ENCODE measurements at places on chromosomes 2 and 18.

- no peak for DNase-seq
These were observed 186.1 kb downstream of the CTIF start for GRCh38 chr18:48724939-48725338.

GRCh38 chr2:168158586-168158985, 88.8 kb downstream of the STK39 start:
- no peak for DNase-seq

GRCh38 chr2:17171446-17172049, 346.7 kb downstream of the RAD51AP2 start:
- no peak for DNase-seq

- no peak for DNase-seq
These were observed 282.7 kb downstream of the DCDC2C start for GRCh38 chr2:3986063-3986462.

- DNase-seq, result no peak
These were observed 57.4 kb upstream of the GLI2 start for GRCh38 chr2:120678251-120678650.

DNA sequence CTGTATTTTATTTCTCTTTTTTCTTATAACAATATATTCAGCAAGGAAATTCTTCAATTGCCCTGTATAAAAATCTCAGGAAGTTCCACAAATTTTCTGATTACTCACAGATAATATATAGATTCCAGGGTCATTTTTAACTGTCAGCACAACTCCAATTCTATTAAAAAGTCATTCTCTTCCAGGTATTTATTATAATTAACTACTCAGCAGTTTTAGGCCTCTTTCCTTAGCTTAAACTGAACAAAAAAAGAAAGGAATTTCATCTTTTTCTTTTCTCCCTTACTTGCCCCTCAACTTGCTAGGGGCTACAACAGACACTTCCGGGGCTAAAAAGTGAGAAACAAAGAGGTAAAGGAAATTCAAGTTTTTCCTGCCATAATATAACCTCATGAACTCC, 358.9 kb upstream of the LRATD1 start:
- no peak for DNase-seq

- DNase-seq, result no peak
These were observed 15.9 kb downstream of the SCG2 start for GRCh38 chr2:223586261-223586660.

GRCh38 chr2:198008230-198008629, 203.8 kb downstream of the PLCL1 start:
- no peak for DNase-seq

DNA sequence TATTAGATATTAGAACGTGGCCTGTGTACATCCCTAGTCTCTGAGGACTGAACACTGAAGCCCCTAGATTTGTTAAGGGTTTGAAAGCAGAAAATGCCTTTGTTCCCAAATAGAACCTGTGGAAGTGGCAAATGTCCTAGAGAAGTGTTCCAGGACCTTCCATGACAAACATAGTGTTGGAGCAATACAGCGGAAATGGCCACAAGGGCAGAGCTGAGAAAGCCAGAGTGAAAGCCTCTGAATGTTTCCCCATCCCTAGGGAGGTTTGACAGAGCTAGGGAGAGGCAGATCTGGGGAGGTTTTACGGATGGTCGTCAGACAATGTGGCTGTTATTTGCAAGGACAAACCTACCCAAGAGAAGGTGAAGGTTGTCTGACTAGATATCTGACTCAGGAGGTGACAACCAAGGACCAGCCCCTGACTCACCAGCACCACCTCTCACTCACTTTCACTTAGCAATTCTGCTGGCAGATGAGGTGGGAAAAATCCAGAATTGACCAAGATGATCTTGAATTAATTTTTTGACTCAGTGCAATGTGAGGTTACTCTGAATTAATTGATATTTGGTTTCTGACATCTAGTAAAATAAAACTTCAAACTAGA, 24.1 kb downstream of the RBM43 start:
- no peak for DNase-seq

- no peak for DNase-seq
These were observed 103.0 kb upstream of the TMEM200C start for GRCh38 chr18:5998166-5998881.

DNA sequence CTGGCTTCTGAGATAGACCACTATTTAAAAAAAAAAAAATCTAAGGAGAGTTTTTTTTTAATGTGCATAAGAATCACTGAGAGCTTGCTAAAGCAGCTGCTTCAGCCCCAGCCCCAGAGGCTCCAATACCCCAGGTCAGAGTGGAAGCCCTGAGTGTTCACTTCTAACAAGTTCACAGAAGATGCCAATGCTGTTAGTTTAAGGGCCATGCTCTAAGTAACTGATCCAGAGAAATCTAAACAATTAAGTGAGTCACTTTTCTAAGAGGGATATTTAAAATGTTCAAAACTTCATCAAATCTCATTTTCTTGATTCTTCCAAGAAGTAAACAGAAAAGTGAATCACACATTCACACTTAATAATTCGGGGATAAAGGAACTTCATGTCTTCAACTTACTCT, 126.4 kb upstream of the CD226 start:
- DNase-seq, result no peak

- DNase-seq, result no peak
These were observed 1.6 kb upstream of the IGFBP5 start for GRCh38 chr2:216696751-216697560.

- no peak for DNase-seq
These were observed 316.4 kb downstream of the MYCN start for GRCh38 chr2:16256601-16257321.

GRCh38 chr2:117850015-117850414, 35.5 kb downstream of the DDX18 start:
- no peak for DNase-seq
